ENCODE measurements at places on chromosomes 16 and 17.

DNA sequence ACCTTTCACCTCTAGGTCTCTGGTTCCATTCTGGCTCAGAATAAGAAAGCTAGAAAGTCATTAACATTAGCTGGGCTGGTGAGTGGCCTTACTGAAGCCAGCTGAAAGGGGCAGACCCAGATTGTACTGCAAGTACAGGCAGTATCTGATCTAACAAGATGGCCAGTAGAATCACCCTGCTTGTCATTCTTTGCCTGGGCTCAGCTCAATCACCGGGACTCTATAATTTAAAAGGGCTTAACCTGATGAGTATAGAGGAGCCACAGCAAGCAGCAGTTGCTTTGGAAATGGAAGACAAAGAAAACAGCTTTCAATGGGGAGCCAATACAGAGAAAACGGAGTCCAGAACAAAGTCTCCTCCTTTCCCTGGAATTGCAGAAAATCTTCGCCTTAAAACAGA lies 13.6 kb downstream of the CDH8 start:
- no peak for DNase-seq

DNA sequence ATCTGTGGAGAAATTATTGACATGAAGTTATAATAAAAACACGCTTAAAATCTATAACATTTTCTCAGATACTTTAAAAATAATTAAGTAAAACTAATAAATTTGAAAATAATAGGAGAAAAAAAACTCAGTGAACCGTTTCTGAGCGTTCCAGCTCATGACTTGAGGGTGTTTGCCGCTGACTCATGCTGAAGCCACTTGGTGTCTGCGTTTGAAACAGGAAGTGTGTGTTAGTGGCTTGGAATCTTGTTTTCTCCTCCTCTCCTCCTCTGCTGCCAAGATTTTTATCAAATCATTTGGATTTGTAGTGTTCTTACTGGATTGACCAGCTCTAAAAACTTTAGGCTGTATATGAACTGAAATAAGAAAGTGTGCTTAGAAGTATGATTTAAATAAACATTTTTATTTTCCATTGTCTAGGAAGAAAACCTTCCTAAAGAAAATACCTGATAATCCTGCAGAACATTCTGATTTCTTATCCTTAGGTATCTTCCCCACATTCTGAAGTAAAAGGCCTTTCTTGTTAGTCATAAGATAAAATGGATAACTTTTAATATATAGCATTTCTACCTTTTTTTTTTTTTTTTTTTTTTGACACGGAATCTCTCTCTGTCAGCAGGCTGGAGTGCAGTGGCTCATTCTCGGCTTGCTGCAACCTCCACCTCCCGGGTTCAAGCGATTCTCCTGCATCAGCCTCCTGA lies 30.8 kb downstream of the USP10 start:
- no peak for DNase-seq

DNA sequence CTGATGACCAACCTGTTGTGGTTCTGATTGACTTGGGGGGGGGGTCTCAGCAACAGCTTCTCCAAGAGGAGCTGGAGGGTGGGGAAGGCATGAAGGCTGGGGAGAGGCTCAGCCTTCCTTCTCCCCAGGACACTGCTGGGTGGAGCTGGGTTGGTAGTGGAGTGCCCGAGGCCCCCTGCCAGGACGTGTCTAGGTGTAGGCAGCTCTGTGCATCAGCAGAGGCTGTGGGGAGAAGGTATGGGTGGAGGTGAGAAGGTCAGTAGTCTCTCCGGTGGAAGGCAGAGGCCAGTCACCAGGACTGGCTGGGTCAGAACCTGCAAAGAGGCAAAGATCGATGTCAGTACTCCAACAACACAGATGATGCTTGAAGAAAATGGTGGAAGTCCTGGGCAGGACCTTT lies 3.9 kb downstream of the CHAD start:
- DNase-seq = no peak

- DNase-seq = no peak
These were observed 775.9 kb upstream of the KIF2B start for GRCh38 chr17:53046781-53047180.

GRCh38 chr16:50326835-50327465 lies 41.8 kb downstream of the BRD7 start:
- no peak for DNase-seq

DNA sequence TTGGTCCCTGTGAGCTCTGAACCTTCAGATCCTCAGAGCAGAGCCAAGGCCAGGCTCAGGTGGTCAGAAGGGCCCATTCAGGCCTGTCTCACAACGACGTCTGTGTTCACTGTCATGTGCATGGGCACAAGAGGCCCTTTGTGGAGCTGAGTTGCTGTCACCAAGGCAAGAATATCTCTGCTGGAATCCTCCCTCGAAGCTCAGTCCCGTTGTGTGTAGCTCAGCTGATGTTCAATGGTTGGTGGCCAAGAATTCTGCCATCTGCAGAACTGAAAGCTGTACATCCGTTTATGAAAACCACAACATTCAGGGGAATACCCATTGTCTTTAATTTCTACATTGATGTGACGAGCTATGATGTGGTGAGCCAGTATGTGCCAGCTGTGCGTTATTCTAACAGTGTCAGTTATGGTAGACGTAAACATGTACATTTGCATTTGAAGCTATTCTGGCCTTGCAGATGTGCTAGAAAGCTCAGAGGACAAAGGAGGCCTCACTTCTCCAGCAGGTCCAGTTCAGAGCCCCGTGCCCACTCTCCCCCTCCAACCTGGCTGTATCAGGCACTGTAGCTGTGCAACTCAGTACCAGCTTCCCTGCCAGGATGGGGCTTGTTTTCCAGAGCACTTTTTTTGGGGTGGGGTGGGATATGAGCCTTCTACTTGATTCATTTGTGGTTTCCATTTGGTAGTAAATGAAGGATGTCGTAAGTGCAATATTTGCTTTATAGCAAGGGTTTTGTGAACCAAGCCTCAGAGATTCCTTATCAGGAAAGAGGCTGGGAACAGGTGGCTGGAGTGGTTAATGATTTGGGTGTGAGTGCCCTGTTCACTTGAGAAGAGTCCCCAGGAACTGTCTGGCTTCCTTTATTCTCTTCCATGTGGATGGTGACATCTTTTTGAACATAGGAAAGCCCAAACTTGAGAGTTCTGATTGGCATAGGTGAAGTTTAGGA lies 56.1 kb downstream of the B9D1 start:
- DNase-seq = no peak

GRCh38 chr17:73255671-73256181 lies 6.0 kb downstream of the CPSF4L start:
- peak; percentile 26 for DNase-seq

GRCh38 chr16:67154578-67155294 lies 3.9 kb upstream of the B3GNT9 start:
- DNase-seq = no peak

- no peak for DNase-seq
These were observed 691 bp upstream of the TMEM98 start for GRCh38 chr17:32927201-32927723.

- DNase-seq = peak; percentile 13
These were observed 77.0 kb downstream of the MYH13 start for GRCh38 chr17:10295728-10296343.

DNA sequence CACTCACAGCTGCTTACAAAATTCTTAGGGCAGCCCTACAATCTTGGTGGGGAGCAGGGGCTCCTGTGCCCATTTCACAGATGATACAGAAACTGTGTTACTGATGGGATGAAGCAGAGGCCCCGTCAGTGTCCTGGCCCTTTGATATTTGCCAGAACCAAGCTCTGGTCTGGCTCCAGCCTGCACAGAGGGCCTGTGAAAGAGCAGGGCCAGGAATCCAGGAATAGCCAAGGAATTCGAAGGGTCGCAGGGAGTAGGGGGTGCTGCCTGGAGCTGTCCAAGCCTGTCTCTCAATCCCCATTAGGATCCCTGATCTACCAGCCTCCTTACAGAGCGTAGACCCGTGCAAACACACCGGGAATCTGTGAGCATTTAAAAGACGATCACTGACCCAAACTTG lies 86.3 kb upstream of the RCVRN start:
- no peak for DNase-seq

DNA sequence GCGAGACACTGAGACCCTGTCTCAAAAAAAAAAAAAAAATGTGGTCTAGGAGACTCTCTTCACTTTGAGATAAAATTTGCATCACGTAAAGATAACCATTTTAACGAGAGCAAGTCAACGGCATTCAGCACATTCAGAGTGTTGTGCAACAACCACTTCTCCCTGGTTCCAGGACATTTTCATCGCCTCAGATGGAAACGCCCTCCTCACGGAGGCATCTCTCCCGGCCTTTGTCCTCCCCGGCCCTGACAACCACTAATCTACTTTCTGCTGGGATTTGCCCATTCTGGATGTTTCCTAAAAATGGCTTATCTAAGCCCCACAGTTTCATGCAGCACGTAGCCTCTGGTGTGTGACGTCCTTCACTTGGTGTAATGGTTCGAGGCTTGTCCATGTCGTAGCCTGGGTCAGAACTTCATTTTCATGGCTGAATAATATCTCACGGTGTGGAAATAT lies 6.4 kb upstream of the NPRL3 start:
- DNase-seq = no peak

Data from NCI-H1105 treated with DMSO at 0.1 percent for 48 hours (cell line).